ENCODE measurements at places on chromosomes 3 and 15.

- no peak for DNase-seq
Measured at GRCh38 chr3:84717894-84718293, 240.9 kb upstream of the CADM2 start.

DNA sequence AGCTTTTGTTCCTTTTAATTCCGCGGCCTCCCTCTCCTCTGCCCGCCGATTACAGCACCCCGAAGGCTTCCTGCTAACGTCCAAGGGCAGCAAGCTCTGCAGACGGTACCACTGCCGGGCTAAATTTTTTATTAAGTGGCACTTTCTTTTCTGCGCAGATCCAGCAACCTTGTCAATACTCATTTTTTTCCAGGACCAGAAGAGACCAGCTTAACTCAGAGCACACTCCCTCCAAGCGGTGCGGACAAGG lies 542 bp upstream of the MEIS2 start:
- DNase-seq, result peak; percentile 62

GRCh38 chr15:43547539-43547938 lies 30.1 kb downstream of the MAP1A start:
- DNase-seq, result no peak

GRCh38 chr3:154943981-154944380 lies 136.1 kb upstream of the MME start:
- DNase-seq, result no peak

DNA sequence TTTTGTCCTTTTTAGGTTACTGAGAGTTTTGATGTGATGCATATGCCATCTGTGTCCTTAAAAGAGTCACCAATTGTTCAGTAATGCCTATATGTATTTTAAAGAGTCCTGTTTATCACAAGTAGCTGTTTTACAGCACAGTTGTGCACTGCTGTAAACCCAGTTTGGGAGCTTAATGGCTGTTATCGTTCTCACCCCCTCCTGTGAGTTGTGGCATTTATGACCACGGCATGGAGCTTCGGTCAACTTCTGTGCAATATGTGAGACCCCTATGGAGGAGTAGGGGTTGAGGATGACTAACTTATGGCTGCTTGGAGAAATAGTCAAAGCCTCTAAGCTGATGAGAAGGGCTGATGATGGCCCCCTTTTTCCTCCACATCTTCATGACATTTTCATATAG lies 67.2 kb downstream of the ARHGEF26 start:
- no peak for DNase-seq

DNA sequence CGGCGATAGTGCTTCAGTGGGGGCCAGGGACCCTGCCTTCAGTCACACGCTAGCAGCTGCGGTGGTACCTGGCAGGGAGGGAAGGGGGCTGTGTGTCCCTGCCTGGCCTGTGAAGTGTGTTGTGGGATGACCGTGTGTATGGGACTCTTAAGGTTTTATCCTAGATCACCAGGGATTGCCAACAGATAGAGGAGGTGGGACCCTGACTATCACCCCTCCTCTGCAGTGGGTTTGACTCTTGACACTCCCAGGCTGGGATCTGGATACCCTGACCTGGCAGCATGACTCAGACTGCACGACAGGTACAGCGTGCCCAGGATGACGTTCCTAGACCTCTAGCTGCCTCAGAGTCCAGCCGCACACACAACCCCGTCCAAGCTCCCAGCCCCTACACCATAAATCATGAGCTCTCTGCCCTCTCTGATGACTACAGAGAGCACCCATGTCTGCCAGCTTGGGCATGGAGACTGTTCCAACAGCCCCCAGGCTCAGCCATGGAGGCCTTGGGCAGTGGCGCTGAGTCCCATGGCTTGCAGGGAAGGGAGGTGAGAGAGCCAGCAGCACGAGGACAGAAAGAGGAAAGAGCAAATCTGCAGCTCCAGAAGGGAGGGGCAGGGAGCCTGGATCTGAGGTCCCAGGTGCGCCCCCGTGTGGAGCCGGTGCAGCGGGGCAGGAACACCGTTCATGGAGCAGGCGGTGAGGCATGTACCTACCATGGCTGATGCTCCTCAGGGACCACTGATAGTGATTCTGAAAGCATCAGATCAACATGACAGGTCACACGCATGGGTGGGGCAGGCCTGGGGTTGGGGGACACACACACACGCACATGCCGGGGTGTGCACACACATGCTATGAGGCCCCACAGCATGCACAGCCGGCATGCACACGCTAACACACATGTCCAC lies 71.0 kb downstream of the ADAMTS7 start:
- peak; percentile 45 for DNase-seq

DNA sequence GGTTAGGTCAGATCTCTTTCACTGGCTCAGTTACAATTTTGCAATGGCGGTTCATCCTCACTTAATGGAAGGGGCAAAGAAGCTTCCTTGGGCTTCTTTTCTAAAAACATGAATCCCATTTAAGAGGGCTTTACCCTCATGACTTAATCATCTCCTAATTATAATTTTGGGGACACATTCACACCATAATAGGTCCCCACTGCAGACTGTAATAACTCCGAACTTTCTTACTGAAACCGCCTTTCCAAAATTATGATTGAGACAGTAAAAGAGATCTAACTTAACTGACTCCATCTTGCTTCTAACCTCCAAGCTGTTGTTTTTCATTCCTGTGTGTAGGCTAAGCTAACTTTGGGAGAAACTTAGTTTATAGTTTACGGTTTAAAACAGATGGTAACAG lies 33.3 kb upstream of the C15orf39 start:
- no peak for DNase-seq

DNA sequence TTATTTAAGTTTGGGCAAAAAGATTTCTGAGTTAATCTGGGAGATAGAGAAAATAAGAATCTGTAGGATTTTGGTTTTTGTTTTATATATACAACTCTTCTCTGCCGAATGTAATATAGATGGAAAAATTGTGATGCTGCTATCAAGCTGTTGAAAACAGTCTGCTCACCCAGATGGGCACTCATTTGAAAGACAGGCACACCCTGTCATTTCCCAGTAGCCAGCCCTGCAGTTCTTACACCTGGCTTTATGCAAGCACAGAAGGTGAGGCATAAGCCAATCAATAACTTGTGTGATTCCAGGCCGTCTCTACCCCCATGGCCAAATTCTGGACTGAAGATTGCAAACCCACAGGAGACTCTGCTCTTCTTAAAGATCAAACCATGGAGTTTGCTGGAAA lies 27.1 kb upstream of the PTX3 start:
- DNase-seq, result no peak

DNA sequence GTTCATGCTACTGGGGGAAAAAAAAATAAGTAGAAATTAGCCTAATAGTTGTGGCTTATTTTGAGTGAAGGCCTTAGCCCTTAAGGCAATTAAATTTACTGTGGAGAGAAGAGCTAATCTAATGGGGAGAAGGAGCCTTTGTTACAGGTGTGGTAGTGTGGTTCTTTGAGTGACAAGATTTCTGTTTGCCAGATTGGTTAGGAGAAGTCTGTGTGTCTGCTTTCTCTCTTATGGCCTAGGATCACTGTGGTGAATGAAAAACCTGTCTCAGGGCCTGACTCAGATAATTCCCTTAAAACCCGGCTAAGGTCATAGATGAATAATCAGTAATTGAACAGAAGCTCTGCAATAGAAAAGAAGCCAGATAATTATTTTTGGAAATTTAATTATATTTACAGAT lies 27.0 kb downstream of the OPA1 start:
- no peak for DNase-seq

DNA sequence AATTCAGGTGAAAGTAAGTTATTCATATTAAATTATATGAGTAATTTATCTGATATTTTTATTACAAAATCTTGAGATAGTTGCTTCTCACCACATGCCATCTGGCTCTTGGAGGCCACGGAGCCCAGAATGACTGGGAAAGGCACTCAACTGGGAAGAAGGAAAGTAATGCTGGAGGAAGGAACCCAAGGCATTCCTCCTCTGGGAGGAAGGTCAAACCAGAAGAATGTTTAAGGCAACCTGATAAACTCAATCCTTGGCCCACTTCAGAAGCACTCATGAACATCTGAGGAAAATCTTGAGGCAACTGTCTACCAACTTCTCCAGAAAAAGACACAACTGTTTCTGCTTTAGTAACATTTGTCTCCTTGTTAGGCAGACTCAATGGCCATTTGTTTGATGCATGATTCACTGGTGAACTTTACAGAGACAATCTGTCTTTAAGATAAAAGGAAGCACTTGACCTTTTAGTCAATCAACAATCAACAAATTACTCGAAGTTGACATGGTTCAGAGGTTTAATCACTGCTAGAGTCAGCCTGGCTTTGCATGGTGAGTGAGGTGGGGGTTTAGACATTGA lies 261.4 kb upstream of the MME start:
- DNase-seq, result no peak

DNA sequence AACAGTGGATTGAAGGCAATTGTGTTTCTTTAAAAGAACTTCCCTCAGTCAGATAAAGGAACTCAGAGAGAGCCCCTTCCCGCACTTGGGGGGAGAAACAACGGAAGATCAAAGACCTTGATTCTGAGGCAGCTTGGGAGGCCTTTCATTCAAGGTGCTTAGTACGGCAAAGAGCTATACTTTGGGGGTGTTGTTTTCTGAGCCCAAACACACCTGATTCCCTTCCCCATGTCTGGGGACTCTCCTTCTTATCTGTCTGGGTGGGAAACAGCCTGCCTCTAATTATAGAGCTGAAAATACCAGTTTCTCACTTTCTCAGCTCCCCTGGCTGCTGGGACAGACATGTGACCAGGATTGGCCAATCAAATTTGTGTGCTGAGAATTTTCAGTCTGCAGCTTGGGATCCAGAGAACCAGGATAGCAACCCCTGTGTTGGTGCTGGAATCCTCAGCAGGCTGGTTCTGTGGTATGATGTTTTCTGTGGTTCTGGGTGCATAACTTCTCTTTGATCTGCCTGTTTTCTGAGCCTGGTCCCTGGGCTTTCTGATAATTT lies 19.4 kb upstream of the IQCF6 start:
- no peak for DNase-seq

DNA sequence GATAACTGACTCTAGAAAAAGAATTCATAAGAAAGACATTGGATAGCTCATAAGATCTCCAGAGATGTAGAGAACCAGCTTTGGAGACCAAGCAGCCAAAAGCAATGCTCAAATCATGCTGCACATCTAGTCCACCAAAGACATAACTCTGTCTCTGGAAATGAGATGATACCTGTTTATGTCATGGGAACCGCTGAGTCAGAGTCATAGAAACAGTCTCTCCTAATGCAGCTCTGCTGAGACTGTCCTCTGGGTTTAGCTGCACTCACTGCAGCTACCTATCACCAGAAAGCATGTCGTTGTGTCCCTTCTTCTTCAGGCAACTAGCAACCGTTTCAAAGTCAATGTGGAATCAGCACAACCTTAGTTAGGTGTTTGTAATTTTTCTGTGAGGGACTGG lies 218.5 kb upstream of the ROBO1 start:
- peak; percentile 1 for DNase-seq

DNA sequence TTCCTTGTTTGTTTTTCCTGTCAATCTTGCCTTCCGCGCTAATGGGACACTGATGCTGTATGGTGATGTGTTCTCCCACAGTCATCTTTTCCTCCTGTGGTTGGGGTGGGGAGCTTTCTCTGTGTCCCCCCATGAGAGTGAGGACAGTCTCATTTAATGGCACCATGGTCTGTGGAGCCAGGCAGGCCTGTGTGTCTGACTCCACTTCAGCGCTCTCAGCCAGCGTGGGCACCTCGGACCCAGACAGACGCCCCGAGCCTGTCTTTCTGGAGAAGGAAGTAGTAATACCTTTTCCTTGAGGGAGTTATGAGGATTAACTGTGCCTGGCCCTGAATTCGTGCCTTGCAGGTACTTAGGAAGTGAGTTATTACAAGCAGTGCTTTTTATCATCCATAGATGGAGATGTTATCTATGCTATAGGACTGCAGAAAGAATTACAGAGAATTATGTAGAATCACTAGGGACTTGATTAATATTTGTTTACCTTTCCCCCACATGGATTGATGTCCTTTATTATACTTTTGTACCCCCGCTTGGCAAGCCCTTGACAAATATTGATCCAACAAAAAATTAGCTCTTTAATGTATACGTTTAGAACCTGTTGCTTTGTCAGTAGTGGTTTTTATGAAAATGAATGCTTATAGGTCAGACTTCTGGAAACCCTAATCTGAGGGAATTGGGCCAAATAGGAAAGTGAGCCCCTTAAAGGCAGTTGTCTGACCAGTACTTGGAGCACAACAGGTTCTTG lies 152.4 kb downstream of the PGPEP1L start:
- DNase-seq, result no peak

DNA sequence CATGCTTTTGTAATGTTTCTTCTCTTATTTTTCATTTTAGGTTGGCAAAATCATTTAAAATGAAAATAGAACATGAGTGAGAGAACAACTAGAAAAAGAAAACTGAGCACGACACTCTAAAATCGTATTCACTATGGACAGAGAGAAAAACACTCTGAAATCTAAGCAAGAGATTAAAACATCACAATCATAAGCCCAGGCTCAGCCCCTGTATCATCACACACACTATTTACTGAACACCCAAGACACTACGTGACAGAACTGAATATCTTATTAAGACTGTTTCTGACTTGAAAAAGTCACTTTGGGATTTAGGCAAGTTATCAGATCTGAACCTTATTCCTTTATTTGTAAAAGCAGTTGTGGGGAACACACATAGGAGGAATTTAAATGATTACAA lies 82.6 kb upstream of the PLXND1 start:
- no peak for DNase-seq

DNA sequence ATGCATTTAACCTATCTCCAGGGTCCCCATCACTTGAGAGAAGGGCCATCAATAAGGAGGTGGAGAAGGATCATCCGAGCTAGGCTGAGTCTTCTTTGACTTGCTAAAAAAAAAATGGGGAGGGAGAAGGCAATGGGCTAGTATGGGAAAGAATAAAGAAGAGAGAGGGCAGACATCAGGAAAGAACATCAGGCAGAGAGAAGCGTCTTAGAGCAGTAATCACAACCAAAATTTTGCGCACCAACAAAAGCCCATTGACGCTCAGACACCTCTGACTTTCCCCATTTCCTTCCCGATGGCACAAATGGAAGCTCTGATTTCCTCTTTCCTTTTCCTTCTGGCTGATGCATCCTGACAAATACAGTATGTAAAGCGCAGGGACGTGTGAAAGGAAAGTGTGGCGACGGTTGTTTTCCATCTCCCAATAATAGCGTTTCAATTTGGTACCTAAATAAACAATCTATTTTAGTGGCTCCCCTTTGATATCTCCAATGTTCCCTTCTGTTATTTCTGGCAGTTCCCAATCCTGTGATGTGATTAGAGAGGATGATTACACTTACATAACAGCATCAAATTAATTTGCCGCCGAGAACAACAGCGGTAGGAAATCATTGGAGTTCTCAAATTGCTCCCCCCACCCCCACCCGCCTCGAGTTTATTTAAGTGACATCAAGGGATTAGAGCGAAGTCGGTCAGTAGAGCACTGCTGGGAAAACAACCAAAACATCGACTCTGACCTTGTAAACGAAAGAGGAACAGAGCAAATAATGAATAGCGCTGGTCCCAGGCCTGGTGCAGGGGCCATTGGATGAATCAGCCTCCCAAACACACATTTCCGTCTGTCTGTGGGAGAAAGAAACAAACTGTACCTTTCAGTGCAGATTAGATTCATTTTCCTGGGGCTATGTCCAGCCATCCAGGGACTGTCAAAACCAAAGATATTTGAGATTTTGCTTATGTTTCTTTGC lies 273.3 kb upstream of the ICE2 start:
- no peak for DNase-seq

GRCh38 chr3:124363476-124363875 lies 366.8 kb upstream of the UMPS start:
- no peak for DNase-seq

All from SW480 (cell line).